ENCODE measurements at places on chromosomes 2 and 18.

DNA sequence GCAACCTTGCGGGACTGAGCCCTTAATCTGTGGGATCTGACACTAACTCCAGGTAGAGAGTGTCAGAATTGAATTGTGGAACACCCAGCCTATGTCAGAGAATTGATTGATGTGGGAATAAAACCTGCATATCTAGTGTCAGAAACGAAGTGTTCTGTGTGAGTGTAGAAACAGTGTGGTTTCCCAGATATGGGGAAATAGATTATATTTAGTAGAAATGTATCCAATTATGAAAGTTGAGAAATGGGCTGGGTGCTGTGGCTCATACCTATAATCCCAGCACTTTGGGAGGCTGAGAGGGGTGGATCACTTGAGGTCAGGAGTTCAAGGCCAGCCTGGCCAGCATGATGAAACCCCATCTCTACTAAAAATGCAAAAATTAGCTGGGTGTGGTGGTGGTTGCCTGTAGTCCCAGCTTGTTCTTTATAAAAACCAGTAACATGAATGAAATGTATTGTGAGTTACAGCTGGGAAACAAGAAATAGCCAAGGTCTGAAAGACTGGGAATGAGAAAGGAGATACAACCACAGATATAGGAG lies 4.3 kb upstream of the TP53I3 start:
- no peak for DNase-seq

DNA sequence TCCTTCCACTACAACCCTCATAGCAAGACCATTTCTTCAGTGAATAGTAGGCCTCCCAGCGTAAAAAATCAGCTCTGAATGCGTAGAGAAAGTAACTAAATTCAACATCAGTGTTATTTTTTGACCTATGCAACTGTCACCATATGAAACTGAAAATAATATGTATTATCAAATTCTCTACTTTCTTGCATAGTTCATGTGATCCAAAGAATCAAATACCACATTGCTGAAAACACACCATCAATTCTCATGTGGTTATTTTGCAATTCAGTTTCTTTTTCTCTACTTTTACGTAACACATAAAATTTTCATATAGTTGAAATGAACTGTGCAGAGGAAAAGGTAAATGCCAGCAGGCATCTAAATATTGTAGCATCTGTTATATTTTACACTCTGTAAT lies 208.5 kb upstream of the SPOPL start:
- no peak for DNase-seq

DNA sequence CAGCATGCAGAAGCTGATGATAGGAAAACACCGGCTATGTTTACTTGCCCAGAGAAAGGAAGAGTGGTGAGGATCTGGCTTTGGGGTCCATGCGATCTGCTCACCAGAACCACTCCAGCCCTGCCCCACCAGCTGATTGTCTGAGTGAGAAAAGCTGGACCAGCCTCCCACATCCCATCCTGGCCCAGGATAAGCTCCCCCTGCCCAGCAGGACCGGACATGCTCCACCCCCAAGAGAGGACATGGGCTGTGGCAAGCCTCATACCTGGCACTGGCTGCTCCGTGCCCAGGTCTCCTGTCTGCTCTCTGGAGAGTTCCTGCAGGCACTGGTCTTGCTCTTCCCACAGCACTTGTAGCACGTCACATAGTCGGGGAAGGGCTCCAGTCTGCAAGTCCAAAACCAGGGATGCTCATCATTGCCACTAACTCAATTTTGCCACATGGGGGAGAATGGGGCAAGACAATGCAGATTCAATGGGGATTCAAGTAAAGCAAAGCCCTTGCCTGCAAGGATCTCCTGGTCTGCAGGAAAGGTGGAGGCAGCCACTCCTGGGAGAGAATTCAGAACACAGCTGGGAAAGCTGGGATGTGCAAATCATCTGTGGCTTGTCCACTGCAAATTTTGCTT lies 30.0 kb downstream of the SCTR start:
- no peak for DNase-seq

GRCh38 chr2:226295123-226295522 lies 504.5 kb downstream of the IRS1 start:
- DNase-seq: no peak

DNA sequence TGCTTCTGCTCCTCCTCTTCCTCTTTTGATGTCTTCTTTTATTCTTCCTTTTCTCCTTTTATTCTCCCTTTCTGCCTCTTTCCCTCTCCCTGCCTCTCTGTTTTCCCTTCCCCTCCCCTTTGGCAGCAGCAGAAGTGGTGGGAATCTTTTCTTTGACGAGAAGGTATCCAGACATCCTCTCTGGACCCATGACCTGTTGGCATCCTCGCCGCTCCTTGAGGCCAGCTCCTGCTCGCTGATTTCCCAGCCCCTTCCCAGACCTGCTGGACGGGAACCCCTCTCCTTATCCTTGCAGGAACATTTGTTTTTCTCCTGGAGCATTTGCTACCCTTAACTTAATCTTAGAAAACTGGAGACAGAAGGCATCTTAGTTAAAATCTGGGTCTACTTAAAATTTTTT lies 130.5 kb downstream of the LPIN1 start:
- DNase-seq: no peak

GRCh38 chr2:46683541-46683940 lies 204.2 kb downstream of the TMEM247 start:
- DNase-seq: no peak

- DNase-seq: no peak
Measured at GRCh38 chr18:8899000-8899399, 193.6 kb downstream of the MTCL1 start.

DNA sequence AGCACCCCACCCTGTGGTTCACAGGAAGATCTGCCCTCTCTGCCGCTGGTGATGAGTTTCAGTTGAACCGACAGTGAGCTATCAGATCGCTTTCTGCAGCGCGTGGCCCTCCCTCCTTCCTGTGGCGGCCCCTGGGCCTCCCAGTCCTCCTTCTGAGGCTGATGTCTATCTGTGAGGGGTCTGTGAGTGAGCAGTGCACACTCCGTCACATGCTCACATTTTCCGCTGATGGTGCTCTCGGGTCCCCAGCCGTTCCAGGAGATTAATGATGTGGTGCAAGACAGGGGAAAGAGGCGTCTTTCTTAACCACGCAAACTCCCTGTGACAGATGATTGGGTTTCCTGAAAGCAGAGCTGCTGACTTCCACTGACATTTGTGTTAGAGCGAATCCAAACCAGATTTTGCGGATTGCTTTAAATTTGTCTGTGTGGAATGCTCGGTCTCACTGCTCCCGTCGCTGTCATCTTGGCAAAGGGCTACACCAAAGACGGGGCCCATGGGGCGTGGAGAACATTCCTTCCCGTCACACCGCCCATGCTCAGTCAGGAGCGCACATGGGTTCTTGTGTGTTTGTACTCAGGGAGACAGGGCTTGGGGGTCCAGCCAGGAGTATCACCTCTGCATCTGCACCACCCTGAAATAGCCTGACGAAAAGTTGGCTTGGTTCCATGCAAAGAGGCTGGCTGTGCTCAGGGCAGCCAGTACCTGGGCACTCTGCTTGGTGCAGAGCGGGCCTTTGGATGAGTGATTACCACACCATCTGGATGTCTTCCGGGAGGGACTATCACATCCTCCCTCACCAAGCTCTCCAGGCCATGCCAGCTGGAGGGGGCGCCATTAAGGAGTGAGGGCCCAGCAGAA lies 154.7 kb upstream of the HS6ST1 start:
- no peak for DNase-seq

- no peak for DNase-seq
Measured at GRCh38 chr2:158337018-158337417, 119.5 kb downstream of the CCDC148 start.
